ENCODE measurements at places on chromosomes 7 and 10.

GRCh38 chr7:28627263-28627653 is 214.9 kb downstream of the CREB5 start:
- no peak for DNase-seq

GRCh38 chr10:75957314-75958120 is 526.1 kb downstream of the LRMDA start:
- peak; percentile 28 for DNase-seq

- DNase-seq, result peak; percentile 33
Observed at GRCh38 chr7:91446819-91447218, 182.6 kb downstream of the FZD1 start.

DNA sequence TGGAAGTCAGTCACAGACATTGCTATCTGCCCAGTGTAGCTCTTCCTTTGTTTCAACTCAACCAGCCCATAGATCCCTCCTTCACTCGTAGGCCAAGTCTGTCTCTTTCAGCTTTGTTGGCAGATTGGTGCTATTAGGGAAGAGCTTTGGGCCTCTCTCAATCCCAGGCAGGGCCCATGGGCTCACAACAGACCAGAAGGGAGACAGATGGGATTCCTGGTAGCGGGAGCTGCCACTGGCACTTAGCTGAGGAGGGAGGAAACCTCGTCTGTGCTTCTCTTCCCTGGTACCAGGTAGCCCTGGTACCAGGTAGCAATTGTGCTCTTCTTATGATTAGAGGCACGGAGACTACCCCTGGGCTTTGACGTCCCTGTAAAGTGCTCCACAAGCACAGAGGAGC is 592.0 kb downstream of the TYW1 start:
- no peak for DNase-seq

GRCh38 chr7:142401951-142402350 is 144.1 kb upstream of the PRSS58 start:
- no peak for DNase-seq

GRCh38 chr10:91354166-91355075 is 55.7 kb upstream of the HECTD2 start:
- DNase-seq, result no peak

DNA sequence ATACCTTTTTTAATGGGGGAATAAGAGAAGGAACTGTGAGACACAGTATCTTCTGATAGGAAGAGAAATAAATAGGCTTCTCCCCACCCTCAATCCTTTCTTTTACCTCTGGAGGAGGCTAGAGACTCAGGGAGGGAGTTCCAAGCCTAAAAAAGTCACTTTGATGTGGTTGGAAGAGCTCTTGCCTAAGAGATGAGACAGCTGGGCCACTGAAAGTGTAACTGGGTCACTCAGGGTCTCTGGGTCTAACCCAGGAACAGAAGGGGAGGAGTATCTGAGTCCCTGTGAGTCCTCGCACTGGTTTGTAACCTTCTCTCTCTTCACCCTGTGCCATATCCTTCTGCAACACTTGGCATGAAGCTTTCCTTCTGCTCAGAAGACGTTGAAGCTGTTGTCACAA is 222.9 kb upstream of the AGK start:
- no peak for DNase-seq

DNA sequence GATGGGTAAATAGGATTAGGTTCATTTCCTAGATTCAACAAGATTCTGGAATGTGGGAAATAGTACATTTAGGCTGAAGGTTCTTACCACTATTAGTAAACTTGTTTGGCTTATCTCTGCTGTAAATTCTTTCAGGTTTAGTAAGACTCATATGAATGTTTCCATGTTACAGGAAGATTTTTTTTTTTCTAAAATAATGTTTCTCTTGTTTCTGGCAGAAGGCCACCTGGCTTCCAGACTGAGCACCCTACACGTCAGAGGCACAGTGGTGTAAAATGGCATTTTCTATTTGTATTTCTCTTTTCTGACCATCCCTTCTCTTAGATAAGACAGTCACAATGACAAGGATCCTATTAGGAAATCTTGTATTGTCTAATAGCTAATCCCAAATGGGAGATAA is 22.7 kb upstream of the AASS start:
- no peak for DNase-seq

DNA sequence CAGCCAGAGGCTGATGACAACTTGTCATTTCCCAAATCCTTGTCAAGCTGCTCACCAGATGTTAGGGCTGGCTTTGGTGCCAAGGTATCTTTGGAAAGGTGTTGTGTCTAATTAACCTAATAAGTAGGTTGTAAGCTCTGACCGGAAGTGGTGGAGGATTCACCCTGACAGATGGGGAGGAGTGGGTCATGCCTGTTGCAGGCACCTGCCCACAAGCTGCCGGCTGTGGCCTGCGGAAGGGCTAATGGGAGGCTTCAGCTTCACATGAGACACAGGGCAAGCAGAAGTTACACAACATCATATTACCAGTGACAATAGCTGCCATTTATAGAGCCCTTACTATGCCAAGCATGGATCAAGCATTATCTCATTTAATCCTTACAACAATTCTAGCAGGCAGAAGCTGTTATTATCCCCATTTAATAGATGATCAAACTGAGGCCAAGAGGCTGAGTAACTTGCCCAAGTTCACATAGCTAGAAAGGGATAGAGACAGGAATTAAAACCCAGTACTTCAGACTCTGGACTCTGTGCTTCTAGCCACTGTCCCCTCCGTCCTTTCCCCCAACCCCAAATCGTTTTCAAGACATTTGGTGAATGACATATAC is 63.1 kb upstream of the DUSP5 start:
- no peak for DNase-seq

DNA sequence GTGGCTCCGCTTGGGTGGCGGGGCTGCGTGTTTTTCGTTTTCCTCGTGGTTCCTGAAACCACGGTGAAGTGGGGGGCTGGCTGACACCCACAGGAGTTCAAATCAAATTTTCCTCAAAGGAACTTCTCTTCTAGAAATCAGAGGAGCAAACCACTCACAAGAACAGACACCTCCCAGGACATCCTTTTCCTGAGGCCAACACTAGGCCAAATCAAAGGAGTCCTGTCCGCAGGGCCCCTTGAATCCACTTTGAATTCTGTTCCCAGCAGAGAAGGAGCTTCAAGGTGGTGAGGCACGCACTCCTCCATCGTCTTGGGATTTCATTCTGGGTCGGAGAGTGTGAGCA is 29.9 kb upstream of the ZNF273 start:
- no peak for DNase-seq

DNA sequence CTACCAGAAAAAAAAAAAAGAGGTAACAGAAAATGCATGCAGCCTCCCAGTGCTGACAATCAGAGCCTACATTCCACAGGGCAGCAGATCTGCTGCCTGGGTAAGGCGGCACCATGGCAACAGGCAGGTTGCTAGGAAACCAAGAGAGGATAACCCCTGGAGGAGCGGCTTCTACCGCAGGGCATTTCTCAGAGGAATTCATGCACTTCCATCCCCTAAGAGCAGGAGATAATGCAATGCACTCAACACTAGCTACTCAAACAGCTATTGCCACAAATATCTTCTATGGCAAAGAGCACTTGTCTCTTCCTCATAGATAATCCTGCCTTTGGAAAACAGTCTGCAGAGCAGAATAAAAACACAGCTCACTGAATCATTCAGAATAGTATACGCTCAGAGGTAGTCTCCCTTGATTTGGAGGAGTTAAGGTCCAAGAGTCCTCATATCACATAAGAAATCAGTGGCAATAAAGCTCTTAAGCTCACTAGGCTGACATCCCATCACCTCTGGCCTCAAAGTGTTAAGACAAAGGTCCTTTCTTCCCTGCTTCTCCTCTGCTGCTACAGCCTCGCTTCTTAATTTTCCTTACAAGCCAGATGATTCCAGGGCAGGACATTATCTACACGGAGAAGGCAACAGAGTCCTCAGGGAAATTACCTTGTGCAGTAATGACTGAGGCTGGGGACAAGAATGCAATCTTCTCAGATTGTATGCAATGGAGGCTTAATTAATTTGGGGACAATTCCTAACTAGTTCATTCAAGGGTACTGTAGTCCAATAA is 10.7 kb downstream of the PSAP start:
- peak; percentile 68 for DNase-seq

- no peak for DNase-seq
Observed at GRCh38 chr7:80533287-80533686, 21.4 kb upstream of the GNAT3 start.

DNA sequence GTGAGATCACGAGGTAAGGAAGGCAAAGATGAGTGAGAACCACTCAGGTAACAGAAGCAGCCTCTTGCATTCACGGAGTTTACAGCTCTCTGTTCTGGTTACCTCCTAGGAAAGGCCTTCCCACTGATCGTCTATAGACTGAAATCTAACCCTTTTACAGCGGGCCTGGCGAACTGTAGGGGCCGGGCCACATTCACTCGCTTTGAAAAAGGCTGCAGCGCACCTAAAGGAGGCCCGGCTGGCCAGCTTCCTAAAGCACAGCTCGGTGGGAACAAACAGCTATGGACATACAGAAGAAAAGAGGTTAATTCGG is 565 bp downstream of the ATP5MK start:
- DNase-seq, result peak; percentile 43

DNA sequence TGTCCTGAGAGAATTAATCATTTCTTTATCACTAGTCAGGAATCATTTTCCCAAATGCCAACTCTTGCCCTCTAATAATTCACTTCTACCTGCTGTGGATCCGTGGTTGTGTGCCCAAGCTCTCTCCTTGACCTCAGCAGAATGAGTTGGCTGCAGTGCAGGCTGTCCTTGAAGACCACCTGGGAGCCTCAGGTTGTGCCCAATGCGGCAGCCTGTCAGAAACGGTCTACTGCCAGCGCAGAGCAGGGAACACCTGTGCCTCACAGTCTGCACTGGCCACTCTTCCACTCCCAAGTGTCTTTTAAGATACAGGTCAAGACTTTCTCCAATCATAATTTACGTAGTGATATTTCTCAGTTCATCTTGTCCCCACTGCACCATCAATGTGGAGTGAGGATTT is 246.0 kb upstream of the PHF14 start:
- no peak for DNase-seq

DNA sequence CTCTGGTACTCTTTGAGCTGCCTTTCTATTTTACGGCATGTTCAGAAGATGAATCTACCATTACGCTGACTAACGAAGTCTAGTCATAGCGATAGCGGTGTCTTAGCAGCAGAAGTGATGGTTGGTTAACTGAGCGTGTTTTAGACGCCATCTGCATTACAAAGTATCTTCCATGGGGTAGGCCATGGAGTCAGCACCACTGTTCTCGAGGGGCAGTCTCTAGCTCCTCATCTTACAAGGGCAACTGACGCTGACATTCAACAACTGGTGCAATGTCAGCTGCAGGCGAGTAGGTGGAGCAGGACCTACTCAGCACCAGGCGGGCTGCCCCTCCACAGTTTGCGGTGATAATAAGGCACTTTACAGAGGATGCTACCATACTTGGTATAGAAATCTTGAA is 88.7 kb downstream of the ADARB2 start:
- no peak for DNase-seq

GRCh38 chr10:132587175-132587574 is 49.6 kb downstream of the INPP5A start:
- no peak for DNase-seq

DNA sequence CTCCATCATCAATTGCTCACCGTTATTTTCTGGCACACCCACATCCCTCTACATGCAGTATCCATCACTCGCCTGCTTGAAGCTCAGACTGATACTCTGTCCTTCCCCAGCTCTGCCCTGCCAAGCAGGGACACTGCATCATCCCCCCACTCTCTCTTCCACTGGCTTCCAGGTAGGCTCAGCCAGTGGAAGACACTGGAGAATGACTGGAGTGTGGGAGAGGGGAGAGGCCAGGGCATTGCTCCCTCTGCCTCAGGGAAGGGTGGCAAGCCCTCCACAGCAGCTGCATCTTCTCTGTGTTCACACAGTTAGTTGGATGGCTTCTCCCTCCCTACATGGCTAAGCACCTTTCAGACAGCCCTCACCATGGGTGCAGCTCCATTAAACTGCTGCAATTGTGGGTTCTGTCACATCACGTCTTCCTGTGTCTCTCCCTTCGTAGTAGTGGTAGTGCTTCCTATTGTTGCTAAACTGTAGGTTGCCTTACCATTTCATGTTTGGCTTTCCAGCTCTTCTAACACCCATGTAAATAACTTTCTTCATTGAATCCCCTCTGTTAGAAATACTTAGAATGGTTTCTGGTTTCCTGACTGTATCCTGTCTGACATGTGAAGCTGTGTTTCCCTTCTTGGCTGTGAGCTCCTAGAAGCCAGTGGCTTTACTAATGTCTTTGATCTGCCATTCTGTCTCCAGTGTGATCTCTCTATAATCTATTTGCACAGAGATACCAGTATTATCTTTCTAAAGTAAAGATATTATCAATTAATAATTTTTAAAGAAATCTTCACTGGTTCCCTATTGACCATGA is 483.7 kb upstream of the LRRN3 start:
- no peak for DNase-seq

DNA sequence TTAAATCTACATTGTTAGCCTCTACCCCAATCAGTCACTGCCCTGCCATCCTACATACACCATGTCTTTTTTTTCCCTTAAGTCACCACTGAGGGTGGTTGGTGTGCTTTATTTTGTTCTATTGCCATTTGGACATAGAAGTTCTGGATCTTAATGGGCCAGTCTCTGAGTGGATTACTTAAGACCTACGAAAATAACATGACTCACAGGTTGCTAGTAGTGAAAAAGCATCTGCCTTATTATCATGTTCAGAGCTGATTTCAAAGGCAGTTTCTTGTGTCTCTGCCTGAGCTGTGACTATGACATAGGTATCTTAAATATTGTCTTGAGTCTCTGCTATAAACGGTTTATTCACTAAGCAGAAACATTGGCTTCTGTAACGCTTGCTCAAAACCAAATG is 410.8 kb downstream of the MDFIC start:
- no peak for DNase-seq

GRCh38 chr7:154862153-154862791 is 140.7 kb downstream of the PAXIP1 start:
- DNase-seq, result no peak

- no peak for DNase-seq
Observed at GRCh38 chr7:142891490-142892082, 6.0 kb upstream of the TRPV6 start.

GRCh38 chr7:149469806-149470205 is 8.9 kb upstream of the ZNF777 start:
- DNase-seq, result no peak

DNA sequence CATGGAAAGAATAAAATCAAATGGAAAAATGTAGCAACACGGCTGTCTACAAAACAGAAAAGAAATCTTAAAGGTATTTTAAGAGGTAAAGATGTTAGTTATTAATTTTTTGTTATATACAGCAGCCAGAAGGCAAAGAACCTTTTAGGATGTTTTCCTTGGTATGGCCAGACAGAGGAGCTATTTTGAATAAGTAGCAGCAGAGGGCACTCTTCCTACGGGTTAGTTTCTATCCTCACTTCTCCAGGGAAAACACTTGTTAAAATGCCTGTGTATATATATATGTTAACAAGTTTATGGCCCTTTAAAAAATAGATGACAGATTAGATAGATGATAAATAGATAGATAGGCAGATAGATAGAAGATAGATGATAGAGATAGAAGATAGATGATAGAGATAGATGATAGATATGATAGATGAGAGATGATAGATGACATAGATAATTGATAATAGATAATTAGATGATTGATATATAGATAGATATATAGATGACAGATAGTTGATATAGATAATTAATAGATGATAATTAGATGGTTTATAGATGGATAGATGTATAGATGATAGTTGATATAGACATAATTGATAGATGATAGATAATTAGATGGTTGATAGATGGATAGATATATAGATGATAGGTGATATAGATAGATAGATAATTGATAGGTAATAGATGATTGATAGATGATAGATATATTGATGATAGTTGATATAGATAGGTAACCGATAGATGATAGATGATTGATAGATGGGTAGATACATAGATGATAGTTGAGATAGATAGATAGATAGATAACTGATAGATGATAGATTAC is 57.8 kb upstream of the WIPF3 start:
- peak; percentile 89 for DNase-seq

GRCh38 chr7:91198371-91198770 is 65.9 kb upstream of the FZD1 start:
- no peak for DNase-seq
